HTR-8/SVneo (cell line): ENCODE measurements at places on chromosomes 4 and X.

GRCh38 chr4:138135610-138136009 lies 106.5 kb downstream of the SLC7A11 start:
- DNase-seq, result no peak

DNA sequence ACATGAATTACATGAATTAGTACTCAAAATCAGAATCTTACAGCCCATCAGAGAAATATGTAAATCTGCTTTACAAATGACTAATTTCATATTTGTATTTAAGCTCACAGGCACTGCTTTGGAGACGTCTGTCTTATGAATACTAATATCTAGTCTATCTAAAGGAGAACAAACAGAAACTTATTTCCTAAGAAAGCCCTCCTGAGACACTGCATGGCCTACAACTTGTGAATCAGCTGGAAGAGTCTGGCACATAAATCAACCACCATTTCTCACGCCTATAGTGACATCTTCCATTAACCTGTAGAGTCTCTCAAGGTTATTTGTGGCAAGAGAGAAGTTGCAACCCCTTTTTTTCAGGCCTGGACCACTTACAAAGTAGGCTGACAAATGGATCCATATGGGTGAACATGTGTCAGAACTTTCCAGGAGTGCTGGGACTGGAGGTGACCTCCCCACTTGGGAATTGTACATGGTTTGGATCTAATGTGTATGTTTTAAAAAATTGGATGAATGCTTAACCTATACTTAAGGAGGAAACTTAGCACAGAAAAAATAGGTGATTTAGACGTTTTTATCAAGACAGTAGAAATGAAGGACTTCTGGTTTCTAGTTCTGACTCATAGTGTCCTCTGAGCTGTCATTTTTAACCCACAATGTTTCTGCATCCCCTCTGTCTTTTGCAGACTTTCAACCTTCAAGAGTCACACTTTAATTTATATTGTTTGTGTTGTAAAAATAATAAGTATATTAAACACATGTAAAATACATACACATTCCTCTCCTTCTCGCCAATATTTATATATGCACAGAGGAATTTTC lies 83.2 kb upstream of the ARHGAP24 start:
- DNase-seq, result no peak

GRCh38 chr4:40417941-40418340 lies 82.8 kb downstream of the CHRNA9 start:
- DNase-seq, result no peak

DNA sequence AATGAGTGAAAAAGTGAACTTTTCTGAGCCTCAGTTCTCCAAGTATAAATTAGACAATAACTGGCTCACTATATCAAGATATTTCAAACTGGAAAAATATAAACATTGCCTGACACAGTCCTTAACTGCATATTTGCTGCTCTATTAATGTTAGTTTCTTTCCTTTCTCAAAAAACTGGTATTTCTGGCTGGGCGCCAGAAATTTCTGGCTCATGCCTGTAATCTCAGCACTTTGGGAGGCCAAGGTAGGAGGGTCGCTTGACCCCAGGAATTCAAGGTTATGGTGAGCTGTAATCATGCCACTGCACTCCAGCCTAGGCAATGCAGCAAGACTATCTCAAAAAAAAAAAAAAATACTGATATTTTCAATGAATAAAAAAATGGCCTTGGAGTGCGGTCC lies 227.0 kb downstream of the MAGEB17 start:
- DNase-seq, result no peak

GRCh38 chrX:8010105-8010504 lies 82.9 kb upstream of the PNPLA4 start:
- DNase-seq, result no peak

GRCh38 chr4:53185869-53186585 lies 179.8 kb downstream of the SCFD2 start:
- DNase-seq, result no peak
